ENCODE measurements at places on chromosomes 6 and 20.

- no peak for DNase-seq
Measured at GRCh38 chr6:69789578-69789977, 7.2 kb downstream of the LMBRD1 start.

DNA sequence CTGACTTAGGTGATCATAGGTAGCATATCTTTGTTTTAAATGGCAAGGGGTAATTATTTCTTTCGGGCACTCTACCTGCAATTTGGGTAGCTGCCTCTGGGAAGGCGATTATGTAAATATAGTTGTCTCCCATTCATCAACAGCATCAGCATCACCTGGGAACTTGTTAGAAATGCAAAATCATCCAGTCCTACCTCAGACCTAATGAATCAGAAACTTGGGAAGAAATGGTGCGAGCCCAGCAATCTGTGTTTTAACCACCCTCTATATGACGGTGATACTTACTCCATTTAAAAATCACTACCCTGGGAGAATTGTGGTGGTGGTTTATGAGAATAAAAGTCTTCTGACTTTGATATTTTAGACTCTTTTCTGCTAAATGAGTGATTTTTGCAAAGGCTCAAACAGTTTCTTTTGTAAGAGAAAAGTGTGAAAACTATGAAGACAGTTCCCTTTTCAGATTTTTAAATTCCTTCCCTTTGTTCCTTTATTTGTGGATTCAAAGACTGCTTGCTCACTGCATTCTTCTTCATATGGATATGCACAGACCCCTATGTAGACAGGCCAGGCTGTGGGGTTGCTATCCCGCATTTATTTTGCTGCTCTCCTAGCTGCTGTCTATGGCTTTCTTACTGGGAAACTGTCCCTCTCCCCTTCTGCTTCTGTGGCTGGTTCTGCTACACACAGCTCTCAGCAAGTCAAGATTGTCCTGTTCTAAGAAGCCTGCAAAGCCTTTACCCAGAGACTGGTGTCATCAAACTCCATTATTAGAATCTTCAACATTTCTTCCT is 365.3 kb downstream of the RNF144B start:
- DNase-seq, result no peak

- no peak for DNase-seq
Measured at GRCh38 chr6:109252261-109253041, 129.8 kb downstream of the CD164 start.

DNA sequence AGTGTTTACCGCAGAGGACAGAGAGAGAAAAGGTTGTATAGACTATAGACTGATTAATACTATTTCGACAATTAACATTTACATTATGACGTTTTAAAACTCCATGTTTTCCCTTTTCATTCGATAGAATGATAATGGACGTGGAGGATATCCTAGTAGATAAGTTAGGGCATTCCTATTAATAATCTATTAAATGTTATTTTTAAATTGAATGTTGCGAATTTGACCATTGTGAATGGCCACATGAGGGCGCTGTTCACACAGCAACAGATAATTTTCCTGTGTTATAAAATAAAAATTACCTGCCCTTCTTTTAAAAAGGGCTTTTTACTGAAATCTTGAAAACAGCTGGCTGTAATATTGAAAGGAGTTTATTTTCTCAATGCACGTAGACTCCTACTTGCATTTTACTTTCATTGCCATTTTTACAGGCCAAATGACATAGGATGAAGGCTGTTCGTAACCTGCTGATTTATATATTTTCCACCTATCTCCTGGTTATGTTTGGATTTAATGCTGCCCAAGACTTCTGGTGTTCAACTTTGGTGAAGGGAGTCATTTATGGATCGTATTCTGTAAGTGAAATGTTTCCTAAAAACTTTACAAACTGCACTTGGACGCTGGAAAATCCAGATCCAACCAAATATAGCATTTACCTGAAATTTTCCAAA is 3.3 kb downstream of the ADGRB3 start:
- DNase-seq, result no peak

DNA sequence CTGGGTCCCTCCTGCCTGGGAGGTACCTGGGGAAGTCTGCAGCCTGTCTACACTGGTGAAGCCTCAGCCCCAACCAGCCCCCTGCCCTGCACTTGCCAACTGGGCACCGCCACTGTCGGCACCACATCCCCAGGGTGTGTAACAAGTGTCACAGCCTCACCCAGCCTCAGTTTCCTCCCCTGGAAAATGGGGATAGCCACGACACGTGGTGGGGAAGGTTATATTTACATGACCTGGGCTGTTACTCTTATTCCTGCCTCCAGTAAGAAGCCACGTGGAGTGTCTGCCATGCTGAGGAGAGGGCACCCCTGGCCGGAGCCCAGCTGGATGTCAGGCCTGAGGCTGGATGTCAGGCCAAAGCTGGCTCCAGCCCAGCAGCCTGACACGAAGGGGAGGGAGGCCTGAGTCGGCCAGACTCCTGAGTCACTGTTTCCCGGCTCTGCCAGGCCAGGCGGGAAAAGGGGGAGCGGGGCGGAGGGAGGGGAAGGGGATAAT is 44.9 kb downstream of the SNAI1 start:
- no peak for DNase-seq

DNA sequence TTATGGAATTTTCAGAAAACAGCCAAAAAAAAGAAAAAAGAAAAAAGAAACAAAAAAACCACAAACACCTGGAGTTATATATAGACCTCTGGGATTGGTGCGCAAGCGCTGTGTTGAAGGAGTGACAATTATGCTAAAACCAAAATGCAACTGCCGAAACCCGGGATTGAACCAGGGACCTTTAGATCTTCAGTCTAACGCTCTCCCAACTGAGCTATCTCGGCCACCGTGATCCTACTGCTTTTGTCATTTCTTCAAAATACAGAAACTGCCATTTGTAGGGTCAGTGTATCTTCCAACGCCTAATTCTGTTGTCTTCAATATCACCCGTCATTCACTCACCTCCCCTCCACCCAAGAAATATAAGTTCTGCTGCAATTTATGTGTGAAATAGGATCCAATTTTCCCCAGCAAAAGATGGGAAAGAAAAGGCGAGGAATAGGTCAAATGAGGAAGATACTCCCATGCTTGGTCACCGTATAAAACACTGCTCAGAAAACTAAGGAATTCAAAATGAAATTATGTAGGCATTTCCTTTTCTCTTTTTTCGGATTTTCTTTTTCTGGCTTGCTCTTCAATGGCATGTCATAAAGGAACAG is 116.0 kb downstream of the TRIM27 start:
- no peak for DNase-seq

DNA sequence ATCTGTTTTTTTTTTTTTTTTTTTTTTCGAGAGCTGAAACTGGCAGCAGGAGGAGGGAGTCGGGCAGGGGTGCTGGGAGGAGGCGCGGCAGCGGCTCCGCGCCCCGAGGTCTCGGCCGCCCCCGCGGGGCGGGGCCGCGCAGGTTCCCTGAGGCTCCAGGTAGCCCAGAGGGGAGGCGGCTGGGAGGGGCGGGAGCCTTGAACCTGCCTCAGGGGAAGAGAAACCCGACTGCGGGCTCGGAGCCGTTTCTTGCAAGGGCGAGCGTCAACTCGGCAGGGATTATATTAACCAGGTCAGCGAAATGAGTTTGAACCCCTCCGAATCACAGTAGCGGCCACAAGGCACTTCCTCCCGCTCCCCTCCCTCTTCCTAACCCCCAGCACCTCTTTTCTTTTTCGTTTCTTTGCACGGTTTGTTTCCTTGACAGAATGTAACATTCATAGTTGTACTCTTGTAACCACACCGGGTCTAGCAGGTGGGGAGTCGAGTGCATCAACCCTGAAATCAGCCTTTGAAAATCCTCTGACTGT is 2.0 kb downstream of the MYB start:
- DNase-seq, result peak; percentile 74

DNA sequence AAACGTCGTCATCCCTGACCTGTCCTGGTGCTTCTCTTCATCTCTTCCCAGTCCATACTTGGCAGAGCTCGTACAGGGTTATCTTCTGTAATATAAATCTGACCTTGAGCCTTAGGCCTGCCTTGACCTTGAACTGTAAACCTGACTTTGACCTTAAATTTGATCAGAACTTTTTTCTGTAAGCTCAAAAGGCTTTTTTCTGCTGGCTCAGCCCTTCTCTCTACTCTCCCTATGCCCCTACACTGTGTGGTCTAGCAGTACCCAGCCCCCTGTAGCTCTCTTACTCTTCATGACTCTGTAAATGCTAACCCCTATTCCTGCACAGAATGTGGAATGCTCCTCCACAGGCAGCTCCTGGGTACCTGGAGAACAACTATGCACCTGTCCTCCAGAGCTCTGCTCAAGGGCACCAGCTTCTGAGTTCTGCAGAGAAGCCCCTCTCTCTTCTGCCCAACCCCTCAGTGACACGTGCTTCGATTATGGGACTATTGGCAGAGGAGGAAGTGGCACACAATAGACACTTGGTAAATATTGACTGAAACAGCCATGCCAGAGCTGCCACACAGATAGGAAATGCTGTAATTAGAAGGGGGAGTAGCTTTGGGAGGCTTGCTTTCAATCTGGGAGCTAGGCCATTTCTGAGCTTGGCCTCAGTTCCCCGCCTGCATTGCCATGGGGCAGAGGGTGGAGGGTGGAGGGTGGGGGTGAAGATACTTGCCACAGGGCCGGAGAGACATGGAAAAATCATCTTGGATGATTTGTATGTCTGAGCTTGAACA is 15.4 kb downstream of the SNPH start:
- DNase-seq, result no peak

DNA sequence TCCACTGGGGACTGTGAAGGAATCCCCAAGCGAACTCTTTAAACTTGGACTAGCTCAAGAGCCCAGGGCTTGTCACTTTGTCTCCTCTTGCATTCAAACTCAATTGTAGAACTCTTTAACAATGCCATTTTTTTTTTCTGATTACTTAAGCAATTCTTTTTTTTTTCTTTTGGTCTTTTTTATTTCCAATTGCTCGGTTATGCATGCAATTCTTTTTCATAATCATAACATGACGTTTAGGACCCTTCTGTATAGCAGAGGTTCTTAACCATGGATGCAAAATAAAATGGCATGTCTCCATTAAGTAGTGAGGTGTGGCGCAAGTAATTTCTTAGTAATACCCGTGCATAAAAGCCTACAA is 466 bp upstream of the BFSP1 start:
- no peak for DNase-seq

DNA sequence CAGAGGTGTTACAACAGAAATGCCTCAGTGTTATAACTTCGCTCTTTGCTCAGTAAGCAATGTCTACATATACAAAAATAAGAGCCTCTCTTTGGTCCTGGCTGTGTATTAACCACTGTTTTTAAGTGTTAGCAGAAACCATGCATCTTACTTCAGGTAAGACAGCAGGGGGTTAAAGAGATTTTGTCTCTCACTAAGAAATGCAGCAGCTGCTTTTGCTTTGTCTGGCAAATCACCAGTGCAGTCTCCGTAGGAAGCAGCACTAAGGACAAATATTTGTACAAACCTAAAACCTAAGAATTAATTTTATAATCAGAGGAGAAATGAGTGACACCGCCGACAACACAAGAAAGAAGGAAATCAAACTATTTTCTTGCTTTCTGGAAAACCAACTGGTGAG is 758 bp downstream of the SMIM28 start:
- DNase-seq, result no peak

DNA sequence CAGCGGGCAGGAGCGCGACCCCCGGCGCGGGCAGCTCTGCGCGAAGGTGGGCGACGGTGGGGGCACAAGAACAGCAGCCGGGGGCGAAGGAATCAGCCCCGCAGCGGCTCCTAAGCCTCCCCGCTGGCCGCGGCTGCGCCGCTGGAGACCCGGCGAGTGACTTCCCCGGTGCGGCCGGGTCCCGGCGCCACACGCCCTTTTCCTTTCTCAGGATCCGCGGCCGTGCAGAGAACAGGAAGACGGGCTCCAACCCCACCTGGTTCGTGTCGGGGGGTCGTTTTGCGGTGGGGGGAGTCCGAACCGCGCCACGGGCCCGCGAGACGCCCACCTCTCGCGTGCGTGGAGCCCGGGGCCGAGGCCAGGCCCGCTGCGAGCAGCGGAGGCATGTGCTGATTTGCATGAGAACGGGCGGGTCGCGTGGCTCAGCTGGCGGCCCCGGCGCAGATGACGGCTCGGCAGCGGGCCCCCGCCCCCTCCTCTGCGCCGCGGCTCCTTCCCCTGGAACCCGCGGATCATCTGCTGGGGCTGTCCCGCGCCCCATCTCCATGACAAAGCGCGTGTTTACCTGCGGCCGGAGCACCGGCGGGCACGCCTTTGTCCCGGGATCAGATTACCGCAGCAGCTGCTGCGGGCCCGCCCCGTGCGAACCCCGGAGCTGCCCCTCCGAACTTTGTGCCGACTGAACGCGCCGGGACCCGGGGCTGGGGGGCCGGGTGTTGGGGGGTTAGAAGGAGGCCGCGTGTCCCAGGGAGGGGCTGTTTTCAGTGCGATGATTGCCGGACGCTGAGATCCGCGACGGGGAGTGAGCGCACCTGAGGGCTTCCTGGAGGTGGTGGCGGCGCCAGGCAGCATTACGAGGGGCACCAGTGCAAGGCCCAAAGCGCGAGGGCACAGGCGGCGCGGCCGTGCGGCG is 4.9 kb upstream of the DLL1 start:
- DNase-seq, result peak; percentile 85

DNA sequence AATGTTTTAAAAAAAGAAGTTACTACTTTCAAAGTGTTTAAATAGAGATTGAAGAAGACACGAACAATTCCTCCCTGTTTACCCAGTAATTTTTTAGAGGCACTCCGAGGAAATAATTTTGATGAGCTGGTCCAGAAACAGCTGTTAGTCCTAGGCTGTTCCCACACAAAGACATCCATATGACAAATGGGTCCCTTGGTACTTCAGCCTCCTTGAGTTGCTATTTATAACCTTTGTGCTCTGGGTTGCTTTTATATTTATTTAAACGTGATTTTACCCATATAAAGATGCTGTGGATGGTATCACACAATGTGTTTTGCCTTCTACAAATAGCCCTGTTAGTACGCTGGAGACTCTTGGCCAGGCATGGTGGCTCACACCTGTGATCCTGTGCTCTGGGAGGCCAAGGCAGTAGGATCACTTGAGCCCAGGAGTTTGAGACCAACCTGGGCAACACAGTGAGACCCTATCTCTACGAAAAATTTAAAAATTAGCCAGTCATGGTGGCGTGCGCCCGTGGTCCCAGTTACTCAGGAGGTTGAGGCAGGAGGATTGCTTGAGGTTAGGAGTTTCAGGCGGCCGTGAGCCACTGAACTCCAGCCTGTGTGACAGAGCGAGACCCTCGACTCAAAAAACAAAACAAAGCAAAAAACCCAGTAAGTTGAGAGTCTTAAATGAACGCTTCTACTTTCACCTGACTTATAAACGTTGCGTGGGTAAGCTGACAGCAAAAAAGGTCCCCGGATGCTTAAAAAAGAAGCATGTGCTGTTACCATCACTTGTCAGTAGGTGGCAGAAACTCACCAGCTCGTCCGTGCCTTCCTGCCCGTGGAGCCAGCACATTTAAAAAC is 56.9 kb upstream of the ARMH2 start:
- peak; percentile 59 for DNase-seq

DNA sequence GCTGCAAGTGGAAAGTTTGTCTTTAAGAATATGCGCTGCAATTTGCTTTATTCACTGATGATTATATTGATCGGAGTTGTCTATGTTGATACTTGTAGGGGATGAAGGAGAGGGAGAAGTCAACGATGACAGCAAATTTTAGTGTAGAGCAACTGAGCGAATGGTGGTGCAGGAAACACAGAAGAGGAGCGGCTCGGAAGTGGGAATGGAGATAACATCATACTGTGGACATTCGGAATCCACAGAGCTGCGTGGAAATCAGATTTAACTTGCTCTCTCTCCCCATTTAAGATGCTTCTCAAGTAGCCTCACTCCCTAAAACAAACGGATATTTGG is 722 bp upstream of the TMEM14B start:
- DNase-seq, result no peak
